ENCODE measurements at places on chromosomes 12 and 14.

DNA sequence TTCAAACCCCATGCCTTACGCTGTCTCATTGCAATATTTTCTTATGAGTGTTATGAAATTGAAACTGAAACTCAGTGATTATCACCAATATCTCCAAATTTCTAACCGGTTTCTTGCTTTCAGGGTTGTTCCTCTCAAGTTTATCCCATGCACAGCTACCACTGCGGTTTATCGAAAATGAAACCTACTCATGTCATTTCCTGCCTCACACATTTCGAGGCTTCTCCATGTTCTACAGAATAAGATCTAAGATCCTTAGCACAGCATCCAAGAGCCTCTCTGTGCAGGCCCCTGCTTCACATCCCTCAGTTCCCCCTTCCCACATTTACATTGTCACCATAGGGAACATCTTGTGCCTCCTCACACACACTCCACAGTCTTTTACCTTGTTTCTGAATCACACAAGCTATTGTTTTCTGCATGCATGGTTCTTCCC lies 45.5 kb upstream of the FAR2 start:
- peak; percentile 6 for DNase-seq

DNA sequence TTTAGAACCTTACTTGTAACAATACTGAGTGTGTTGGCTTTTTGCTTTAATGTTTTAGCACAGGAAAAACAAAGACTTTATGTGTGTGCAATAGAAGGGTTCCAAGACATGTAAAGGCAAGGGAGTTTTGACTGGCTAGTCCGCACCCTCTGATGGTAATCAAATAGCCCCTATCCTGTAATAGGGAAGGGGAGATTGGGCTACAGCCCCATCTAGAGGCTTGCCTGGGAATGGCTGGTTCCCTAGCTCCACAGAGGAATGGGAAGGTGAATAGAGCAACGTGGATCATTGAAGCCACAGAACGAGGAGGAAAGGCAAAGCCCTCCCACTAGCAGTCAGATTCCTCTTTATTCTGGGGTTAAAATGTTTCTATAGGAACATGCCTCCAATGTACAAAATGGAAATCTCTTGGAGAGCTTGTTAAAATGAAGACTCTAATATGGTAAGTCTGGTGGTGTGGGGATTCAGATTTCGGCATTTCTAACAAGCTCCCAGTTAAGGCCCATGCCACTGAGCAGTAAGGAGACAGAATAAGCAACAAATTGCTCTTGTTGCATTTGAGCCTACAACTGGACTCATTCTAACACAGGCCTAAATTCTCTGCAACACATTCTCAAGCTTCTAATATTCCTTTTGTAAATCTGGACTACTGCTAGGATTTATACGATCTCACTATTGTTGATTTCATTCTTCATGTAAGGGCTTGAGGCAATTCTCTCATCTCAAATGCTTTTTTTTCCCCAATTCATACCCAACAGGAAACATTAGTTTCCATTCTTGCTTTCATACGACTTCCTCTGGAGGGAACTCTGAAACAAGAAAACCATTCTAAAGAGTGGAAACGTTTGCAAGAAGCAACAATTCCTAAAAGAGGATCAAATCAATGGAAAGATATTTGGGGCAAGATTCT lies 57.1 kb downstream of the NIN start:
- no peak for DNase-seq

- DNase-seq, result no peak
Observed at GRCh38 chr12:43931187-43931586, 95.3 kb downstream of the TMEM117 start.

DNA sequence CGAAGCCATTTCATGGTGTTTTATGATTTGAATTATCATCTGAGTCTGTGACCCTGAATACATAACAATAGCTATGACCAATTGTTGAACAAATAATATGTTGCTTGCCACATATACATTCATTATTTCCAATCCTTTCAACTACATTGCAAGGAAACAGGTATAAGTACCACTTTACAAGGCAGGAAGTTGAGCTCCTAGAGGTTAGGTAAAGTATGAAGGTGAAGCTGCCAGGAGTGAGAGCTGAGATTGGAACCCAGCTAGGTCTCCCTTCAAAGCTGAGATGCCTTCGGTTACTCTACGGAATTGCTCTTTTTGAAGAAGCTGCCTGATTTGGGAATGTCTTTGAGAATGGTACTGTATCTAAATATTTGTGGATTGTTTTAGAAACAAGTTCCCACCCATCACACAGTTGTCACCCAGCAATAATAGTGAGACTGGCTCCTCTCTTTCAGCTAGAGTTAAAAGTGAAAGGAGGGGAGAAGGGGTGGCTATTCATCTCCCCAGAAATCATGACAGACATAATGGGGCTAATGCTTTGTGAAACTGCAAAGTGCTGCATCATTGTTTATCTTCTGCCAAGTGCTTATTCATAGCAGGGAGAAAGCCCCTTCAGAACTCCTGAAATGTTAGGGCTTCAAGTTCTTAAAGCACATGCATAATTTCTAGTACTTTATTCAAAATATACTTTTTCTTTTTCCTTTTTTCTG lies 75.9 kb upstream of the AMIGO2 start:
- DNase-seq, result no peak

DNA sequence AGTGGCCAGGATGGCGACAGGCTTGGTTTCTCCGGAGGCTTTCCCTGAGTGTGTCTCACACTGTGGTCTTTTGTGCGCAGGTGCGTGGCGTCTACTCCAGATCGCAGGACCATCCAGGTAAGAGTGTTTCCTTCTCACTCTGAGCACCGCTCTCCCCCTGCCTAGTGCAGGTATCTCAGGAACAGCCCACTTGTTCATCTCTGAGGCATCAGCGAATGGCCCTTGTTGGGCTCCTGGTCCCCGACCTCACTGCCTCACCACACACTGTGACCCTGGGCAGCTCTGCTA lies 781 bp downstream of the ADGRD1 start:
- DNase-seq, result no peak

DNA sequence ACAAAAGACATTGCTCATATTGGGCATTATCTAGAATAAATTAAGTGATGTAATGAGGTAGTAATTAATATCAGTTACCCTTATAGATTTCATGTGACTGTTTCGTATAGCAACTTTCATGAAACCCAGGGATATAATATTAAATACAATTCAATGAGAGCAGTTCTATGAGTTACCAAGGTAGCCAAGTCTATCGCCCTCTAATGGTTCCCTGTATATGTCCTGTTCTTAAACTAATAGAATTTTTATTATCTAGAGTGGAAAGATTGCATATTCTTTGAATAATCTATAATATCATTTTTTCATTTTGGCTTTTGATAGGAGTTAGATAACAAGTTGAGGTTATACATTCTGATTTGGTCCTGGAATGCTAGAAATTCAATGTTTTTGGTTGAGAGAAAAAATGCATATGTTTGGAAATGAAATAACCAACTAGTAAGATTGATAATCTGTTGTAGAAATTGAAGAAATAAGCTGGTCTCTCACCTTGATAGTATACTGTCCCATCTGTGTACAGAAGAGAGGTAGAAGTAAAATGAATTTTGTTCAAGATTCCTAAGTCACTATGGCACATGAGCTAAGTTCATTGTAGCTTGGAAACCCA lies 59.7 kb downstream of the SCFD1 start:
- DNase-seq, result no peak

DNA sequence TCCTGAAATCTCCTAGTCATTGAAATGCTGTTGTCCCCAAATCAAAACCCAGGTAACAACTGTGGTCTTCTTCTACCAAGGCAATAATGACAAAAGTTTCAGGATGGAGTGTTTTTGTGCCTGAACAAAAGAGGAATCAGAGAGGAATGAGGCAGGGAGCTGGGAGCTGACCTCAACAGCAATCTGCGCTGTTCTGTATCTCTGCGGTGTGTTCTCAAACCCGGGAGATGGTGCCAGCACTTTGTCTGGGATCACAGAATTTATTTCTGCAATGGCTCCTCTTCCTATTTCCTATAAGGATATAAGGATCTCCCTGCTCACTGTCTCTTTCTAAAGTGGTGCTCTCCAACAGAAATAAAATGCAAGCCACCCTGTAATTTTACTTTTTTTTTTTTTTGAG lies 449 bp upstream of the GLT8D2 start:
- DNase-seq, result no peak

DNA sequence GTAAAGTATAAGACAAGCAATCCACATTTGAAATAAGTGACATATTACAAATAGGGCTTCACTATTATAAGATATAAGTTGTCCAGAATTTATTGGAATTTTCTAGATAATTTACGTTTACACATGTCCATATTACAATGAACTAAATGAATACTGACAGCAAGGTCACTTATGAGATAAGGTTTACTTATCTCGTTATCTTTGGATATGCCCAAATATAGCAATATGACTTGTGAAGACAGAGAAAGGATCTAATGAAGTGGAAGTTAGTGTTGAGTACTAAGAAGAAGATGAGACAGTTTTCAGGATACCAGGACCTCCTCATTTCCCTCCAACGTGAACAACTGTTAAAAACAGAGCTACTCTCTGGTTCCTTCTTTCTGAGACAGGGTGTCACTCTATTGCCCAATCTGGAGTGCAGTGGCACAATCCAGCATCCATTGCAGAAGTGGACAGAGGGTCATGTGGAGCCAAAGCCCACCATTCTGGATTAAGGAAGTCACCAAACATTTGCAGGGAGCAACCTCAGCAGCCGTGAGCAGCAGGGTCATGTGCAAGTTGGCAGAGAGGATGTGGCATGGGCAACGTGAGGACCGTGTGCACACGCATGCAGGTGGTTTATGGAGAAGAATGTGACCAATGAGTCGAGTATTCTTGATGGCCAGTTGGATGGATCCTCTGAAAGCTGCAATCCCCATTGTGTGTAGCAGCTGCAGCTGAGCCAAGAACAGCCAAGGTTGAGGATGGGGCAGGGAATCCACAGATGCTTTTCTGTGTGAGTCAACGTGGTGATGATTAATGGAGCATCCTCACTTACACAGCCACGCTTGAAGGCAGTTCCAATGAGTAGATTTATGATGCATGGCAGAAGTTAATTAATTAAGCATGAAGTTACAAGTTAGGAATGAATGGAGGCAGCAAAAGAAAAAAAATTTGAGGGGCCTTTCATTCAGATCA lies 111.0 kb downstream of the BICD1 start:
- no peak for DNase-seq

- DNase-seq, result no peak
Observed at GRCh38 chr12:73235387-73235786, 963.2 kb downstream of the TRHDE start.

GRCh38 chr12:27900920-27901879 lies 71.3 kb downstream of the PTHLH start:
- no peak for DNase-seq

Measured in stimulated activated CD8-positive, alpha-beta memory T cell treated with anti-CD3 and anti-CD28 coated beads, Interleukin-4, amount 100 ng/mL, for 24 hours (primary cell).